Stimulated activated CD4-positive, alpha-beta T cell treated with anti-CD3 and anti-CD28 coated beads, TNF-alpha, amount 100 ng/mL, for 48 hours (primary cell): ENCODE measurements at places on chromosomes 11 and 22.

DNA sequence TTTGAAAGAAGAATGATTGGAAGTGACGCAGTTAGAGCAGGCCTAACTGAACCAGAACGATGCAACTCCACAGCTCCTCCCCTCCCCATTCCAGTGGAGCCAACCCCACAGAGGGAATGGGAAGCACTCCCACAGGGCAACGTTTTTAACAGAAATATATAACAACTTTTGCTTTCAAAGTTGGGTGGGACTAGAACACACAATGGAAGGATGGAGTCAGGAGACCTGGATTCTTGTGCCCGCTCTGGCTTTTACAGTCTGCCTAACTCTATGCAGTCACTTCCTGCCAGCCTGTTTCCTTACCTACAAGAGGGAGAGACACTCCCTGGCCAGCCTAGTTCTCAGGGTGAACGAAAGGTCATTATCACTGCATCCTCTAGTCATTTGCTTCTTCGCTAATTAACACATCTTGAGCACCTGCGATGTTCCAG is 75.5 kb downstream of the PACSIN2 start:
- DNase-seq: no peak

DNA sequence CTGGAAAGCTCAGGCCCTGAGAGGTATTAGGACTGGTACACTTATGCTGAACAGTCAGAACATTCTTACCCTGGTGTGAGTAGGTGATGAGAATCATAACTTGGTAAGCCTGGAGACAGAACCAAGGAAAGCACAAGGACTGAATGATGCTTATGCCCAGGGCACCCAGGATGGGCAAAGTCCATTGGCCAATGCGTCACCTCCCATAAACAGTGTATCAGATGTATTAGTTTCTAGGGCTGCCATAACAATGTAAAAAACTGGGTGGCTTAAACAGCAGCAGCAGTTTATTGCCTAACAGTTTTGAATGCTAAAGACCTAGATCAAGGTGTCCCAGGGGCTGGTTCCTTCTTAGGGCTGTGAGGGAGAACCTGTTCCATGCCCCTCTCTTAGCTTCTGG is 107.0 kb downstream of the FAR1 start:
- DNase-seq: no peak

- peak; percentile 31 for DNase-seq
These were observed 743 bp downstream of the USP47 start for GRCh38 chr11:11842421-11843008.

GRCh38 chr22:28008056-28008455 is 89.0 kb upstream of the PITPNB start:
- DNase-seq: no peak

DNA sequence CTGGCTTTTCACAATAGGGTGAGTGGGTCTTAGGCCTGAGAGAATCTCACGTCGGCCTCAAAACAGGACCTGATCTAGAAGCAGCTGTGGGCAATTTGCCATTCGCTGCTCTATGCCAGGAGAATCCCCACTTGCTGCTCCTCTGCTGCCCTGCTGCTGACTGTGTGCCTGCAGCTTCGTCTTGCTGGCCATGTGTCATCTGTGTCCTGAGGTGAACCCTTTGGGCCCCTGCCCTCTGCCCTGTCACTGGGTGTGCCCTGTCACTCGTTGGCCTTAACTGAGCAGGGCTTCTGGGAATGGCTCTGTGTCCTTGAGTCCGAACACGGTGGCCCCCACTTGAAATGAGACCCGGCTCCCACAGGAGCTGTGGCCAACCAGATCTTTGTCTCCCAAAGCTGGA is 6.2 kb downstream of the NAA40 start:
- no peak for DNase-seq

DNA sequence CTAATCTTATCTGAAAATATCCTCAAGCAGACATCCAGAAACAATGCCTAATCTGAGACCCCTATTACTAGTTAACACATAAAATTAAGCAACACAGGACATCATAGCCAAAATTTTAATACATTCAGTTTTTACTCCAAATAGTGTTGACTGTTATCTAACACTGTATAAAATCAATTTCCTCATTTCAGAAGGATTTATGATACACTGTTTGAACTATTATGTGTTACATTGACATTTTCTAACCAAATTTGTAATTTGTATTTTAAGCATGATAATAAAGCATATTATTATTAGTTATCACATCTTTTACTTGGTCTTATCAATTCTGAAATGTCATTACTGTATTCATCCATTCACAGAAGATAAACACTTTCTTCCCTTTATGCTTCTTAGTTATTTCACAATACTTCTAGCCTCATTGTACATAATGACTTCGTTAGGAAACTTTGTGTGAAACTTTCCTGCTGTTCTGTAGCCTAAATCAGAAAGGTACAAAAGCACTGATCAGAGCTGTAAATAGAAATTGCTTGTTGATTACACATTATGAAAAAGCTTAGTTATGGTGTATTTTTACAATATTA is 1248.9 kb downstream of the JRKL start:
- no peak for DNase-seq

- DNase-seq: no peak
These were observed 19.2 kb upstream of the KDM2A start for GRCh38 chr11:67099831-67100324.

DNA sequence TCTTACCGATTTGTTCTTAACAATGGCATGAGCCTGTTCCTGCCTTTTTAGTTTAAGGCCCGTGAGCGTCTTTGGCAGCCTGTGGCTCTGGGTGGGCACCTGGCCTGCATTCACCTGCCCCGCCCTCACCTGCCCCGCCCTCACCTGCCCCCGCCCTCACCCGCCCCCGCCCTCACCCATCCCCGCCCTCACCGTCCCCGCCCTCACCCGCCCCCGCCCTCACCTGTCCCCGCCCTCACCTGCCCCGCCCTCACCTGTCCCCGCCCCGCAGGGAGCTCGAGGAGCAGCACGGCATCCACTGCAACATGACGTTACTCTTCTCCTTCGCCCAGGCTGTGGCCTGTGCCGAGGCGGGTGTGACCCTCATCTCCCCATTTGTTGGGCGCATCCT is 14.2 kb downstream of the GATD1 start:
- DNase-seq: no peak

DNA sequence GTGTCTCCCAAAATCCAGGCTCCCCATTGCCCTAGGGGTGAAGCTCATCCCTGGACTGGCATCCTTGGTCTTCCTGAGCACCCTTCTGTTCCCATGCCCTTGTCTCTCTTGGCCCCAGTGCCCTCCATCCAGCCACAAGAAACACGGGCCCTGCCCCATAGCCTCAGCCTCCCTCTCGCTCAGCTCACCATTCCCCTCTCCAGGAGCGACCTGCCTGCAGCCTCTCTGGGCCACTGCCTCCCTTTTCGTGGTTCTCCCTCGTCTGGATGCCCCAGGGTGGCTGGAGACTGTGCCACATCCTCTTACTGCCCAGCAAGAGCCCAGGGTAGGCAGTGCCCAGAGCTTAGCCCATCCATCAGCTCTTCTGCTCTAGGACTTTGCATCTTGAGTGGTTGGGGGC is 532.1 kb downstream of the TBC1D22A start:
- no peak for DNase-seq

- no peak for DNase-seq
These were observed 34.8 kb downstream of the TSPAN18 start for GRCh38 chr11:44761551-44761961.

DNA sequence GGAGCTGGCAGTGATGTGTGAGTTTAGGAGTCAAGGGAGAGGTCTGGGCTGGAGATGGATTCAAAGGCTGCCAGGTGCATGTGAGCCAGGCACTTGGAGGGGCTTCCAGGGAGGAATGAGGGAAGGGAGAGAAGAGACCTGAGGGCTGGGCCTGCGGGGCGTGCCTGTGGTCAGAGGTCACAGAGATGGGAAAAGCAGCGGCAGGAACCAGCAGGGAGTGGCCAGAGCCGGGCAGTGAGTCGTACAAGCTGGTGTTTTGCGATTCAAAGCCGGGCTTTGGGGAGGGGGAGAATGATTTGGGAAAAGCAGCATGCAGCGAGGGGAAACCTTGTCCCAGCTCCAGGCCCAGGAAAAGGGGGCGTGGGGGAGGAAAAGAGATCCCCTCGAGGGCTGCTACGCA is 96.9 kb upstream of the RTL6 start:
- DNase-seq: no peak

DNA sequence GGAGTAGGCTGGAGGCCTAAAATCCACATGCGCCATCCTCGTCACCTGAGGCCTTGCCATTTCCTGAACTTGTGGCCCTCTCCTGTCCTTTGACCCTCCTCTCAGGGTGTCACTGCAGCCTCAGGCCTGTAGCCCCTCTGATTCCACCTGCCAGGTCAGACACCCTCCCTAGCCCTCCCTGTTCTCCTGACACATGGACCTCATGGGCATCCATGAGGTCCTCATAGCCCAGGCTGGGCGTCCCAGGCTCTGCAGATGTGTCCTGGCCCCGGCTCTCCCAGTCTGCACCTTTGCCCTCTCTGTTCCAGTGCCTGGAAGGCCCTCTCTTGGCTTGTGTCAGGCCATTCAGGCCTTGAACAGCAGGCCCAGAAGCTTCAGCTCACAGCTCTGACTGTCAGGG is 15.8 kb downstream of the RAB36 start:
- DNase-seq: no peak

GRCh38 chr22:41524809-41525449 is 19.3 kb downstream of the POLR3H start:
- peak; percentile 34 for DNase-seq

GRCh38 chr11:86219311-86220193 is 25.0 kb upstream of the EED start:
- no peak for DNase-seq

DNA sequence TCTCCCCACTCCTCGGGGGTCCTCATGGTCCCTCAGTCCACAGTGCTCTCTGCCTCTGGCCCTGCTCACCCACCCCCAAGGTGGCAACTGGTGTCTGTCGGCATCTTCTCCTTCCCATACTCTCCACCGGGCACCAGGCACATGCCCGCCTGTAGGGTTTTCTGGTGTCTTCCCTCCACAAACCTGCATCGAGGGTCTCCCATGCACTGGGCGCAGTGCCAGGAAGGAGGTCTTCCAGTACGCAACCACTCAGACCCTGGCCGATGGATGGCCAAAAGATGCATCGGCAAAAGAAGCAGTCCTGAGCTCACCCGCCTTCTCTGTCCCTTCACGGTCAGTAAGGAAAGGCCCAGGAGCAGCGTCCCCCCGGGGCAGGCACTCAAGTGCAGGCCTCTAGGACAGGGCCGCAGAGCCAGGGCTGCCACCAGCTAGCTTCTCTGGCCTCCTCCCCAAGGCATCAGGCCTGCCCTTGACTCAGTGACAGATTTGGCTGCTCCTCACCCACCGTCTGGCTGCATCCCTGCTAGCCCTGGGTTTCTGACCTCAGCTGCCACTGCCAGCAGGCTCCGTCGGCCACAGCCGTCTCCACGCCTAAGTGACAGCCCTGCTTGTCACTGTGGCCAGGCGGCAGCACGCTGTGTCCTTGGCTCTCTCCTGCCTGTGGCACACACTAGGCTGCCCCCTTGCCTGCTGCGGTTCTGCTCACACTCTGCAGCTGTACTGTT is 32.1 kb upstream of the IGSF9B start:
- DNase-seq: no peak

DNA sequence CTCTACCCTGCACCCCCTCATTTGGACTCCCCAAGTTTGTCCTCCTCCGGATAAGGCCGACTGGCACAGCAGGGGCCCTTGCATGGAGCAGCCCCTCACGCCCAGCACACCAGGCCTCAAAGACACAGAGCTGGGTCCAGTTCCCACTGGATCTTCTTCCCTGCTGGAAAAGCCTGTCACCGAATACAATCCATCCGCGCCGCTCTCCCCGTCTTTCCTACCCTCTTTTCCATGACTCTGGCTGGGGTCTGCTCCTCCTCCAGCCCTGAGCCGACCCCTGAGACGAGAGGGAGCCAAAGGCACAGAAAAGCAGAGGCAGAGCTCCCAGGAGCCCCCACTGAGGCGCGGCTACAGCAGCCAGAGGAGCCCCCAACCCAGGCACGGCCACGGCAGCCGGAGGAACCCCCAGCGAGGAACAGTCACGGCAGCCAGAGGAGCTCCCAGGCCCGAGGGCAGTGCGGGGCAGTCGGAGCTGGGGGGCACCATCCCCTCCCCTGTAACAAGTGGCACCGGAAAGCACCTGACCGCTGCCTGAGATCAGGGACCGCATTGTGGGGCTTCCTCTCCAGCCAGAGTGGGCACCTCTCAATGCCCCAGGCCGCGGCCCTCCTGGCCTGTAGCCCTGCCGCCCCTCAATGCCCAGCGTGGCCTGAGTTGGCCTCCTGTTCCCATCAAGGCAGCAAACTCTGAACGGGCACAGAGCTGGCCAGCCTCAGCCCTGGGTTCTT is 12.0 kb downstream of the ALG12 start:
- no peak for DNase-seq

DNA sequence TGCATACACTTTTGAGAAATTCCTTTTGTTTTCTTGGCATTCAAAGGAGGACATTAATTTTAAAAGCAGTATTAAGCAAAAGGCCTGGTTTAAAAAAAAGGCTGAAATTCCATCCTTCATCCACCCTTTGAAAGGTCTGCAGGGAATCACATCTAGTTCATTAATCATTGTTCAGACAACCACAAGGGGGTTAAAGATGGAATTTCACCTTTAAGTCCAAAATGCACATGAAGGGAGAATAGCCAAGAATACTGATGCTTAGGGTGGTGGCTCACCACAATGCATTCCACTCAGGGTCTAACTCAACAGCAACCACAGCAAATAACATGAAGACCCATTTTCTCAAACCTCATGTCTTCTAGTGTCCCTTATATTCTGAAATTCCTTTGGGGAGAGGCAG is 256.9 kb downstream of the CADM1 start:
- no peak for DNase-seq

GRCh38 chr11:60208146-60208895 is 25.4 kb upstream of the MS4A6A start:
- no peak for DNase-seq

DNA sequence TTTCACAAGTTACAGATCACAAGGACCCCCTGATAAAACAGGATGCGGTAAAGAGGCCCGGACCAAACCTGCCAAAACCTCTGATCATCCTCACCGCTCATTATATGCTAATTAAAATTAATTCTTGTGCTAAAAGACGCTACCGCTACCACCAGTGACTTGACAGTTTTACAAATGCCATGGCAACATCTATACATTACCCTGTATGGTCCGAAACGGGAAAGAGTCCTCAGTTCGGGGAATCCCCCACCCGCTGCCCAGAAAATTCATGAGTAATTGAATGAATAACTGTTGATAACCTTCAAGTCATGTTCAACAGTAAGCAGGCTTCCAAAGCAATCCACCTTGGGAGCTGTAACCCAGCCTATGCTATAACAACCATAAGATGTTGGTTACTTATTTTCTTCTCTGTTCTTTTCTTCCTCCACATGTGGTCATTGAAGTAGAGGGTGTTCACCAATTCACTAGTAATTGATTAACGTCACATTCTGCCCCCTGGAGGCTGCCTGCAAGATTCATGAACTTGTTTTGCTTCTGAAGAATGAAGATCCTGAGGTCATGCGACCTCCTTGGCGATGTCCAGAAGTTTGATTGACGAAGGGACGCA is 20.6 kb downstream of the APOBEC3H start:
- DNase-seq: peak; percentile 63
